ENCODE measurements at places on chromosomes 16 and 17.

- DNase-seq: no peak
Measured at GRCh38 chr17:12737740-12738469, 51.4 kb upstream of the ARHGAP44 start.

DNA sequence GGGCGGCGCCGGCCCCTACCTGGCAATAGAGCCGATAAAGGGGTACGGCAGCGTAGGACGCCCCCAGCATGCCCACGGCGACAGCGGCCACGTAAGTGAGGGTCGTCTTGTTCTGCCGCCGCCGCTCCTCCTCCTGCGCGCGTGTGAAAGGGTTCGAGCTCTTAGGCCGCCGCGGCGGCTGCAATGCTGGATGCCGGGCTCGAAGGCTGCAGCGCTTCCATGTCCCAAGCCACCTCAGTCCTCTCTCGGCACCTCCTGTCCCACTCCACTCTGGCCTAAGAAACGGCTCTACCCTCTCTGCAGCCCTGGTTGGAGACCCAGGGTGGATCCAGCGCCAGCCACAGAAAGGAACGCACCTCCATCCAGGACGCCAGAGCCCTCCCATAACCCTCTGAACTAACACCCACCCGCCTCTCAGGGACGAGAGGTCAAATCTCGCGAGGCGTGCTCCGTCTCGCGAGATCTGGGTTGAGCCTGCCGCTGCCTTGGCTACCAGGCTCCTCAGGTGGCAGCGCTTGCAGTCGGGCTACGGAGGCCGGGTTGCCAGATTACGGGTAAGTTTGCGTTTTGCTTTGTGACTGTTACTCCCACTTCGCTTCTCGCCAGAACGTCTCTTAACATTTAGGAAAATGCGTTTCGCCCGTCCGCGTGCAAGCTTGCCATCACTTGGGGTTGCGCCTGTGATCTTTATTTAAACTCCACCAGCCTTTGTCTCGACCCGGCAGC lies at the start of the genes COX11 and STXBP4:
Gene COX11, minus strand, starts transcription at position 393 of the 726 bp plus-strand sequence. Its CDS starts 8 bp downstream, at position 385.
Gene STXBP4, plus strand, starts transcription at position 504 of the 726 bp plus-strand sequence. CDS start 17,455 bp downstream, outside the sequence.
- DNase-seq: peak; percentile 98

GRCh38 chr16:85514295-85514597 lies 98.9 kb upstream of the GSE1 start:
- DNase-seq: no peak

GRCh38 chr17:7993972-7994589 lies 8.3 kb upstream of the GUCY2D start:
- DNase-seq: no peak

DNA sequence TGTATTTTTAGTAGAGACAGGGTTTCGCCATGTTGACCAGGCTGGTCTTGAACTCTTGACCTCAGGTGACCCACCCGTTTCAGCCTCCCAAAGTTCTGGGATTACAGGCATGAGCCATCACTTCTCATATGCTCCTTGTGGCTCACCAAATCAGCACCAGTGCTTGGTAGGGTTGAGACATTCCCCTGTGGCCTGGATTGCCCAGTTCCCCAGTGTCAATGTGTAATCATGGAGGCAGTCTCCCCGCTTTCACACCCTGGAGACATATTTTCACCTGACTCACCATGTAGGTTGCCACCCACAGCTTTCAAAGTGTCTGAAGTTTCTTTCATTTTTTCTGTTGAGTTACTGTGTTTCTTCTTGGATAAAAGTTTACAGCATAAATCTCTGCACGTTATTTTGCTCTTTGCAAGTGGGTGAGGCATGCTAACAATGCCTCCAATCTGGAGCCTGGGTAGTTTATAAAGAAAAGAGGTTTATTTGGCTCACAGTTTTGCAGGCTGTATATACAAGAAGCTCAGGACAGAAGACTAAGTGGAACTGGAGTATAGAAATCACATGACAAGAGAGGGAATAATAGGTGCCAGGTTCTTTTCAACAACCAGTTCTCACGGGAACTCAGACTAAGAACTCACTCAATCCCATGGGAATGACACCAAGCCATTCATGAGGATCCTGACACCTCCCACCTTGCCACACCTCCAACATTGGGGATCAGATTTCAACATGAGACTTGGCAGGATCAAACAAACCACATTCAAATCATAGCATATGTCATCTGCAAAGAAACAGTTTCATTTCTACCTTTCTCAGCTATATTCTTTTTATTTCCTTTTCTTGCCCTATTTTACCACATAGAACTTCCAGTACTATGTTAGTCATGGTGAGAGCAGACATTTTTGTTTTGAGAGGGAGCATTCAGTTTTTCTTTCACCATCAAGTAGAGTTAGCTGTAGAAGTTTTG lies 113.2 kb downstream of the PHKB start:
- peak; percentile 33 for DNase-seq

GRCh38 chr17:63476854-63477479 lies at the start of gene ACE:
Gene ACE (plus strand): TSS chr17:63477061. CDS start chr17:63477095, 34 bp downstream.
- DNase-seq: peak; percentile 86

DNA sequence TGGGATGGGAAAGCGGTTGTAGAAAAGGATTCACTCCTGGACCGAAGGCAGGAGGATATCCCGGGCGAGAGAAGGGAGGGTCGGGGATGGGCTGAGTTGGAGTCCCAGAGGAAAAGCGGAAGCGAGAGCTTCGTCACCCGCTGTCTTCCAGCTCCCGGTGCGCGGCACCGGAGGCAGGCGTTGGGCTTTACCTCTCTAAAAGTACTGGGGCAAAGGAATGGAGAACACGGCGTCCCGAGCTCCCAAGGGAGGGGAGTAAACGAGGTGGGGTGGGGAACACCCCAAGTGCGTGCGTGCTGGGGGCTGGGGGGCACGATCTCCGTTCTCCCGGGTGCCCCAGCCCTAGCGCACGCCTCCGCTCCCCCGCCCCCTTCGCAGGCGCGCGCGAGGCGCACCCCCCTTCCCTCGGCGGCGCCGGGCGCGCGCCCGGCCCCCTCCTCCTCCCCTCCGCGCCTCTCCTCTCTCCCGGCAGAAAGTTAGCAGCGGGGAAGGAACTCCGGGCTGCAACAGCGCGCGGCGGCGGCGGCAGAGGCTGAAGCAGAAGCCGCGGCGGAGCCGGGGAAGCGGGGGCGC lies at the start of gene HS3ST4:
Gene HS3ST4, plus strand, starts transcription at position 441 of the 573 bp plus-strand sequence.
- peak; percentile 51 for DNase-seq

DNA sequence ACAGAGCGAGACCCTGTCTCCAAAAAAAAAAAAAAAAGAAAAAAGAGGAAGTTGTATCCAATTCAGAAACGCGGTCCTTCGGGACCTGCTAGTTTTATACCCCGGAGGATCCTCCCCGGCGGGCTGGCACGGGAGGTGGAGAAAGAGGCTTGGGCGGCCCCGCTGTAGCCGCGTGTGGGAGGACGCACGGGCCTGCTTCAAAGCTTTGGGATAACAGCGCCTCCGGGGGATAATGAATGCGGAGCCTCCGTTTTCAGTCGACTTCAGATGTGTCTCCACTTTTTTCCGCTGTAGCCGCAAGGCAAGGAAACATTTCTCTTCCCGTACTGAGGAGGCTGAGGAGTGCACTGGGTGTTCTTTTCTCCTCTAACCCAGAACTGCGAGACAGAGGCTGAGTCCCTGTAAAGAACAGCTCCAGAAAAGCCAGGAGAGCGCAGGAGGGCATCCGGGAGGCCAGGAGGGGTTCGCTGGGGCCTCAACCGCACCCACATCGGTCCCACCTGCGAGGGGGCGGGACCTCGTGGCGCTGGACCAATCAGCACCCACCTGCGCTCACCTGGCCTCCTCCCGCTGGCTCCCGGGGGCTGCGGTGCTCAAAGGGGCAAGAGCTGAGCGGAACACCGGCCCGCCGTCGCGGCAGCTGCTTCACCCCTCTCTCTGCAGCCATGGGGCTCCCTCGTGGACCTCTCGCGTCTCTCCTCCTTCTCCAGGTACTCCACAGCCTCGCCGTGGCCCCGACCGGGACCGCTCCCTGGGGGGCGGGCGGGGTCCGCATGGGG lies at the start of gene CDH3:
Gene CDH3, plus strand, starts transcription at position 596 of the 779 bp plus-strand sequence. Its CDS starts 70 bp downstream, at position 666.
- peak; percentile 70 for DNase-seq

GRCh38 chr17:2957631-2958286 lies 105.6 kb downstream of the OR1D5 start:
- no peak for DNase-seq

GRCh38 chr16:77785373-77785764 lies 3.0 kb upstream of the VAT1L start:
- no peak for DNase-seq

GRCh38 chr16:53154513-53154912 lies 99.7 kb downstream of the CHD9 start:
- no peak for DNase-seq

DNA sequence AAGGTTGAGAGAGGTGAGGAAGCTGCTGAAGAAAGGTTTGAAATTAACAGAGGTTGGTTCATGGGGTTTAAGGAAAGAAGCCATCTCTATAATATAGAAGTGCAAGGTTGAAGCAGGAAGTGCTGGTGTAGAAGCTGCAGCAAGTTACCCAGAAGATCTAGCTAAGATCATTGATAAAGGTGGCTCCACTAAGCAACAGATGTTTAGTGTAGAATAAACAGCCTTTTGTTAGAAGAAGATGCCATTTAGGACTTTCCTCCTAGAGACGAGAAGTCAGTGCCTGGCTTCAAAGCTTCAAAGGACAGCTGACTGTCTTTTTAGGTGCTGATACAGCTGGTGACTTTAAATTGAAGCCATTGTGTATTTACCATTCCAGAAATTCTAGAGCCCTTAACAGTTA lies 29.3 kb downstream of the GOSR1 start:
- no peak for DNase-seq

- DNase-seq: no peak
Measured at GRCh38 chr16:85916141-85916890, 17.4 kb downstream of the IRF8 start.

- DNase-seq: no peak
Measured at GRCh38 chr17:73196500-73196899, 3.6 kb downstream of the COG1 start.

GRCh38 chr17:62672957-62673356 lies 45.5 kb downstream of the MRC2 start:
- no peak for DNase-seq

DNA sequence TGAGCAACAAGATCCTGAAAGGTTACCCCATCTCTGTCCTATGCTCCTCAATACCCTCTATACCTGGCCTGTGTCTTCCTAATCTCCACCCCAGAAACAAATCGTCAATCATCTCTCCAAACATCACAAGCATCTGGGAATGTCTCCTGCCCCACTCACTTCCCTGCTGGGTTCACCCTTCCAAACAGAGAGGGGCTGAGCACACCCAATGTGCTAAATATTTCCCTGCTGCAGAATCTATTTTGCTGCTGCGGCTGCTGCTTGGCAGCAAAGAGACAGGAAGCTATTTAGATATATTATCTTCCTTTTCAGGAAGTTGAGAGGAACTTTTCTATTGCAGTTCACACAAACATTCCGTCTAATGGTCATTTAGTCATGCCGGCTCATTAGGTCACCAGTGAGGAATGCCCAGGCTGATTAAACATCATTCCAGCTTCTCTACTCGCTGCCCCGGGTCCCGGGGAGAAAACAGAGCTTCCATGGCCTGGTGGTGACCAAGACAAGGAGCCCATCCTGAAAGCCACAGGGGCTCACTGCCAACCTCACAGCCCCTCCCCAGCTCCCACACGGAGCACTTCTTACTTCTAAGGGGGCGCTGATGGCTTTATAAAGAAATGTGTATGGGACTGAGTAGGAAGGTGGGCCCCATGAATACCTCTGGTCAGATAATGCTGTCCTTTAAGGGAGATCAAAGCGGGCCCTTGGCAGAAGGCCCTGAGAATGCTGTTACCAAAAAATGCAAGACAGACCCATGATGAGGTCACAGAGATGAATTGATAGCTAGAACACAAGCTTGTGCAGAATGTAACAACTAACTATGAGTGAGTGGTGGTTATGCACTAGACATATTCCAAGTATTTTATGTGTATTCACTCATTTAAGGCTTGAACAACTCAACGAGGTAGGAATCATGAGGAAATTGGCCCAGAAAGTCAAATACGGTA lies 218.3 kb downstream of the SOX9 start:
- DNase-seq: peak; percentile 14

GRCh38 chr17:74862108-74862901 lies 2.6 kb upstream of the GRIN2C start:
- DNase-seq: peak; percentile 73

- DNase-seq: no peak
Measured at GRCh38 chr16:67235816-67236562, 9.1 kb downstream of the TMEM208 start.

- no peak for DNase-seq
Measured at GRCh38 chr17:80018917-80019651, 16.6 kb downstream of the TBC1D16 start.

GRCh38 chr17:38746849-38747462 lies 1.2 kb downstream of the PCGF2 start:
- DNase-seq: peak; percentile 53

GRCh38 chr17:18858567-18859245 lies 775 bp downstream of the PRPSAP2 start:
- DNase-seq: no peak

- peak; percentile 1 for DNase-seq
Measured at GRCh38 chr16:75506574-75506973, 11.3 kb upstream of the CHST6 start.

DNA sequence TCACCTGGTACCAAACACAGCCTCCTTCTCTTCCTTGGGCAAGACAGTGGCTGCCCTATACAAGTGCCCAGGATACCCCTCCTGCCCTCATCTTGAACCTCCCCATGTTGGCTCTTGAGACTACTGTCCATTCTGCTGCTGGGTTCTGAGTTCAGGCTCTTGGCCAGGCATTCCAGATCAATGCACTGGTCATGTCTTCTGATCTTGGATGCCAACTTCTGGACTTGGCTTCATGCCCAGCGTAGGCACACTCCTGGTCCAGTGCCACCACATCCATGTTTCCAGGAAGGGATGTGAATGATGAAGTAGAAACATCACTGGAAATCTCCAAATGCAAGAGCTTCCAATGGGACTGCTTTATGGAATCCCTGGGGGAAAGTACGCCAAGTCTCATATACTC lies 51.5 kb downstream of the DYNLRB2 start:
- DNase-seq: no peak

DNA sequence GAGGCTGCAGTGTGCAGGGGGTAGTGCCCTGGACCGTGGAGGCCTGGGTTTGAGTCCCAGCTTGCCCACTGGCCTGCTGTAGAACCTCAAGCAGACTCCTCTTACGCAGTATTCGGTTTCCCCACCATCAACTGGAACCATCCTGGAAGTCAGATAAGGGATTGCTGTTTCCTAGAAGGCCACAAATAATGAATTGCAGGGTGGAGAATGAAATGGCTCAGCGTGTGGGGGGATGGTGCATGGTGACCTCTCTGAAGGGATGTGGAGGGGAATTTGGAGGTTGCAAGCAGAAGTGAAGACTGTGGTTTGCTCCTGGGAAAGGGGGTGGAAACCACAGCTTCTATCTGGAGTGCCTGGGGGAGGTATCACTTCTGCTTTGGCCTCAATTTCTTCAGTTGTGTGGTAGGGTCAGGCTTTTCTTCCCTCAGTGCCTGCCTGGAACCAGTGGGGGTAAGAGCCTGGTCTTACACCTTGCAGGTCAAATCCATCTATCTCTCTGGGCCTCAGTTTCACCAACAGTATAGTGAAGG lies 1.7 kb downstream of the ADGRG5 start:
- DNase-seq: no peak

- no peak for DNase-seq
Measured at GRCh38 chr17:42413464-42414040, 9.5 kb downstream of the CAVIN1 start.

GRCh38 chr17:75889454-75889853 lies 7.3 kb downstream of the TRIM65 start:
- no peak for DNase-seq

All from NCI-H69 (cell line).